Activated CD8-positive, alpha-beta memory T cell treated with anti-CD3 and anti-CD28 coated beads for 1 hour (primary cell): ENCODE measurements at places on chromosomes 2 and 18.

DNA sequence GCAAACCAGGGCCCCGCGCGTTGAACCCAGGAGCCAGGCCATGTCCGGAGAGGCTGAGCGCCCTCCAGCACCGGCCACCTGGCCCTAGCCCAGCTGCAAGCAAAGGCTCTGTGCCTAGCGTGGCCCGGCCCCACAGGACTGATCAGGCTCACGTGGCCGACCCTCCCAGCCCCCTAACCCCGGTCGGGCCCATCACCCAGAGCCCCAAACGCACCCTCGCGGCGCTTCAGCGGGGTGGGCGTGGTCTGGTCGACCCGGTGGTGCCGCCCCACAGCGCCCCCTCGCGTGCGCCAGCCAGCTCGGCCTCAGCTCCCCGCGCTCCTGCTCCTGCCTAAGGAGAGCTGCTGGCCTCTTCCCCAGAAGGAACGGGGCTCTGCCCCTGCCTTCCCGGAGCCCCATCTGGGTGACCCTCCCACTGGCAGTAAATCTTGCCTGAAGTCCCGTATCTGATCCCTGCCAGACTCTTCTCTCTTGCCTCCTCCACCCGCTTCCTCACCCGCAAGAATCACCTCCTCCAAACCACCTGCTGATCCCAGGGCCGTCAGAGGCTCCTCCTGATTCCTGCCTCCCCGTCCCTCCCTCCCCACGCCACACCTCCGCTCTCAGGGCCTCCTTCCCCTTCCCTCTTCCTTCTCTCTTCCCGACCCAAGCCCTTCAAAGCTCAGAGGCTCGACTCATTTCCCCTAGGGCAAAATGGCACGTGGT lies 12.3 kb upstream of the TEX51 start:
- DNase-seq, result peak; percentile 8

DNA sequence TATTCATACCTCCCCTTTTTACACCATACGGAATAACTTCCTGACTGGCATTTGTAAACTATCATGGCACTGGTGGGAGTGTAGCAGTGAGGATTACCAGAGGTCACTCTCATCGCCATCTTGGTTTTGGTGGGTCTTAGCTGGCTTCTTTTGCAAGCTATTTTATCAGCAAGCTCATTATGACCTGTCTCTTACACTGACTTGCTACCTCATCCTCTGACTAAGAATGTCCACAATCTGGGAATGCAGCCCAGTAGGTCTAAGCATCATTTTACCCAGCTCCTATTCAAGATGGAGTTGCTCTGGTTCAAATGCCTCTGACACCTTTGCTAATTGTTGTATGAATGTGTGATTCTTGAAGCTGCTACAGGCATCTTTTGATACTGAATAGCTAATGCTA lies 950.8 kb upstream of the SLC39A10 start:
- no peak for DNase-seq

- DNase-seq, result no peak
Observed at GRCh38 chr2:26530696-26531095, 52.8 kb upstream of the OTOF start.

- no peak for DNase-seq
Observed at GRCh38 chr18:78995740-78996395, 16.2 kb downstream of the SALL3 start.

DNA sequence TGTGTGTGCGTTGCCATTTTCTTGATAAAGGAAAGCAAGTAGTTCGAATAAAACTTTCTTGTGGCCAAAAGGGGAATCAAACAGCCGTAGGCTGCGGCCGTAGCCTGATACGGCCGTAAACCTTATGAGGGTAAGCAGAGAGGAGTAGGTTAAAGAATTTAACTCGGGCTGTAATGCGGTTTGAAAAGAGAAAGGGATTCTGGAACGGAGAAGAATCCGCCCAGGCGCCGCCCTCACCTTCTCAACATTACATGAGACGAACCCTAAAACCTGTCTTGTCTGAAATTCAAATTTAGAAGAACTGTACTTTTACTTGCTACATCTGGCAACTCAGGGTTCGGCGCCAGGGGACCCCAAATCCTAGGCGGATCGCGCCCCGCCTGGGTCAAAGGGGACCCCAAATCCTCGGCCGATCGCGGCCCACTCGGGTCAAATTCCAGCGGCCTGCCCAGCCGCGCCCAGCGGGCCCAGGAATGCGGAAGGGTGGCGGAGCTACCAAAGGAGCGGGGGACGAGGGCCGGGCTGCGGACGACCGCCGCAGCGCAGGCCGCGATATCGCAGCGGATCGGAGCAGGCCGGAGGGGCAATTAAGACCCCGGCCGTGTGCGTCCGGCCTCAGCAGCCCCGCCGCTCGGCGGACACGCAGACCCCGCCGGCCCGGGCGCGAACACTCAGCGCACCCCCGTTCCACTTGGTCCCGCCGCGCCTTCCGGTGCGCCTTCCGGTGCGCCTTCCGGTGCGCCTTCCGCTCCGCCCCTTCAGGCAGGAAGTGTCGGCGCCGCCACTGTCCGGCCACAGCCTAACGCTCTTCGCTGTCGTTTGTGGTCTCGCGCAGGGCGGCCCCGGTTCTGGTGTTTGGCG lies at the start of gene MYL12B:
MYL12B (plus strand) TSS at position 761 of the 861 bp plus-strand sequence. CDS start 10,766 bp downstream, outside the sequence.
- DNase-seq, result peak; percentile 63

DNA sequence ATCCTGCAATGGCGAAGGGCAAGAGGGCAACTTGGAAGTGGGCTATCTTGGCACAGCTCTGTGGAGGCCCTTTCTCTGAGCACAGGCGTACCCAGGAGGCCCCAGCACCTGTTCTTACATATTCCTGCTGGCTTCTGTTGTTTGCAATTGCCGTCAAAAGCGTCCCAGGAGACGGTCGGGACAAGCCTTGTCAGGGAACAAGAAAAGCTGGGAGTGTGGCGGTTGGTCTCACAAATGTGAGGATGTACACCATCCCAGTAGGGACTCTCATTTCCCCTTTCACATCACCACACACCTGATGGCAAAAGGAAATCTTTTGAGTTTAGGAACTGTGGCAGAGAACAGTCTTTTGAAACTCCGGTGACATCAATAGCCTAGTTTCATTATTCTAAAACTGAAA lies 94.7 kb upstream of the EFEMP1 start:
- DNase-seq, result no peak

- no peak for DNase-seq
Observed at GRCh38 chr2:229653531-229653930, 60.8 kb downstream of the DNER start.

DNA sequence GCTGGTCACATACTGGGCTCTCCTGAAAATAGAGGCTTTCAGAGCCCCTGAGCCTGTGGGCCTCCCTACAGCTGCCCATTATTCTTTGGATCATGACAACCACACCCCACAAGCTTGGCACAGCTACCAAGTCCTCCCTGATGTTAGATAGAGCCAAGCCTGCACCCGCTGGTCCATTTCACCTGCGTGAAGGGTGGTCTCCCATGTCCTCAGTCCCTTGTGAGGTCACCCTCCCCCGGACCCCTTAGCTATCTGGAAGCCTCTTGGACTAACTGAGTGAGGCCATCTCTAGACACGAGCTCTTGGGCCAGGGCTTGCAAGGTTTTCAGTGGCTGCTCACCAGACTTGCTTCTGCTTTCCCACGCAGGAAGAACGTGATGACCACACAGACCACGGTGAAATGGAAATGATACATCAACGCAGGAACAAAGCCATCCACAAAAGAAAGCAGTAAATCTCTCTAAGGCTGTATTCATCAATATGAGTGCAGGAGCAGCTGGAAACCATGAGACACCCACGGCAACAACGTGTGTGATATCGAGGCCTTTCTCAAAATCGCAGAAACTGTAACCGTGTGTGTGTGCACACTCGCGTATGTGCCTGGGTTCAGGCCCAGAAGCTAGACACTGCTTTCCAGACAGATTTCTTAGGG lies 10.1 kb upstream of the MAL start:
- no peak for DNase-seq

DNA sequence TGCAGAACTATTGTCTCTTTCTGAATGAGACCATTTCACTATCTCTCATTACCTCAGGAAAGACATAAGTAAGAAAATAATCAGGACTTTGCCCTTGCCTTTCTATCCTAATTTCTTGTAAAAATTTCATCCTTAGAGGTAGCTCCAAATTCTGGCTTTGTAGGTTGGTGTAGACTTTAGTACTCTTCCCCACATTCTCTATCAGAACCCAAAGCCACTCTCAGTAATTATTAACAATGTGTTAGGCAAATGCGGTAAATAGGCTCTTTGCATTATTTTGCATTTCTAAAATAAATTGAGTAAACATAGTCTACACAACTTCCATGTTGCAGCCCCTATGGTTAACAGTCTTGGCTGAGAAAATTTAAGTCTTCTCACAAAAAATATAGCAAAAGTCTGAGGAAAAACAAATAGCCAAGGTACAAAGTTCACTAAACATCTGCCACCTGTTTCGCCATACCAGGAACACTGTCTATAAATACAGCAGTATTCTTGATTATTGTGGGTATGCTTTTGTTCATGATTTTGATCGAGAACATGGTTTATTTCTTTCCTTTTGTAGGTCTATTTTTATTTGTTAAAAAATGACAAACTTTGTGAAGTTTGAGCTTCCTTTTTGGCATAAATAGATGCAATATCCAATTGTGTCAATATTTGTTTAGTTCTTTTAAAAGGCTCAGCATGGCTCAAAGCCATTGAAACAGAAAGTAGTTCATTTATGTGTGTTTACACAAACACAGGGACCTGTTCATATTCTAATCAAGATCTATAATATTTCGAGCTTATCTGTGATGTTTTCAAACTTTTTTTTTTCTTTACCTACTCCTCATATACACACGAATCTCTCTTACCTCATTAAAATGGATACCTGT lies 1061.5 kb downstream of the CNTNAP5 start:
- no peak for DNase-seq

DNA sequence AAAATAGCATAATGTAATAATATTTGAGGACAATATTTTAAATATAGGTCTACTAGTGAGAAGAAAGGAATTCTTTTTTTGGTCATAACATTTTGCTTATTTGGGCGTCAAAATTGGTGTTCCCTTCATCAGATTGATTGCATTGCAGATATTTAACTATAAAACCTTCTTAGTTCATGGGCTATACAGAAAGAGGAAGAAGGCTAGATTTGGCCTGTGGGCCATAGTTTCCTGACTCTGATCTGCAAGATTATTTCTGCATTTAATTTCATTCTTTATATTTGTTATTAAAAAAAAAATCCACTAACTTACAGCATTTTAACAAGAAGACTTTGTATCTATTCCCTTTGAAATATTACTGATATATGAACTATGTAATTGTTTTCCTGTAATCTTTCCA lies 31.9 kb downstream of the PIKFYVE start:
- no peak for DNase-seq

GRCh38 chr18:23880931-23881617 lies 133.5 kb upstream of the TTC39C start:
- DNase-seq, result no peak

- DNase-seq, result no peak
Observed at GRCh38 chr2:64023485-64024258, 4.4 kb upstream of the VPS54 start.

DNA sequence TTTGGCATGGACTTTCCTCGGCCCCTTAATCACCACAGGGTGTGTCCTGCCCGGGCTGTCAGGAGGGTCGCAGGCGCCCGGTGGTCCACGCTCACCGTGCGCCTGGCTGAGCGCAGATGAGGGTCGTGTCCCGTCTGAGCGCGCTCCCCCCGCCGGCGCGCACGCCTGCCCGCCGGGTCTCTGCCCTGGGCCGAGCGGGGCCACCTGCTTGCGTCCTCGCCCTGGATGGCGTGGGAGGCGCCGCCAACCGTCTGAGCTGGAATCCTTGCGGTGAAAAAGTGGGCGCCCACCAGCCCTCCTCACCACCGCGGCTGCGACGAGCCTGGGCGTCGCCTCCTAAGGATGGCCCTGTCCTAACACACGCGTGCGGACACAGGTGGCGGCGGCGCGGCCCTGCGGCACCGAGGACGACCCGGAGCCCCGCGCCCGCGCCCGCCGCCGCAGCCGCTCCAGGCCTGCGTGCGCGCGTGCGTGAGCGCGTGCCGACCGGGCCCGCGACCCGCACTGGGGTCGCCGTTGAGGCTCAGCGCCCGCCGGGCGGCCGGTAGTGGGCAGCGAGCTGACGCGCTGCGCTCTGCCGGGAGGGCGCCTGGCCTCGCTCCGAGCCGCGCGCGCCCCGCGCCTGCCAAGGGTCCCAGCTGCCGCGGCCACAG lies 126.6 kb downstream of the ARHGEF4 start:
- no peak for DNase-seq

DNA sequence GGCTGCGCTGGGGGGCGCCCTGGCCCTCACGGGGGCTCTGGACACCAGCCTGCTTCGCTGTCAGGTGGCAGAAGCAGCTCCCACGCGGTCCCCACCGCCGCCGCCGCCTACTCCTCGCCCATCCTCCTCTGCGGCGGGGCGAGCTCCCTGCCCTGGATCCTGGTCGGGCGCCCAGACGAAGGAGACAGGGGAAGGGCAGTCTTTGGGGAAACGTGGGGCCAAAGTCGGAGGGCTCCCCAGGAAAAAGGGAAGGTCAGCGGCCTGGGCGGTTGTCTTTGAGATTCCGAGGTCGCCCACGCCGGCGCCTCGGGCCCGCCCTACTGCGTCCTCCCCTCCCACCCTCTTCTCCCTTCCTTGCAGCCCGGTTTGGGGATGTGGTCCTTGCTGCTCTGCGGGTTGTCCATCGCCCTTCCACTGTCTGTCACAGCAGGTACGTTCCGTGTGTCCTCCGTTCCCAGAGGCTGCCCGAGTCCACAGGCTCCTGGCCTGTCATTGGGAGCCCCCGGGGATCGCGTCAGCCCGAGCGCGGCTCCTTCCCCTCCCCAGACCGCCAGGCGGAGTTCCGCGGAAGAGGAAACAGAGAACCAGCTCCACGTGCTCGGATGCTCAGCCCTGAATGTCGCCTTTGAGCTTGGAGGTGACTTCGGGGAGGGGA lies 800 bp downstream of the IL1RL2 start:
- no peak for DNase-seq

DNA sequence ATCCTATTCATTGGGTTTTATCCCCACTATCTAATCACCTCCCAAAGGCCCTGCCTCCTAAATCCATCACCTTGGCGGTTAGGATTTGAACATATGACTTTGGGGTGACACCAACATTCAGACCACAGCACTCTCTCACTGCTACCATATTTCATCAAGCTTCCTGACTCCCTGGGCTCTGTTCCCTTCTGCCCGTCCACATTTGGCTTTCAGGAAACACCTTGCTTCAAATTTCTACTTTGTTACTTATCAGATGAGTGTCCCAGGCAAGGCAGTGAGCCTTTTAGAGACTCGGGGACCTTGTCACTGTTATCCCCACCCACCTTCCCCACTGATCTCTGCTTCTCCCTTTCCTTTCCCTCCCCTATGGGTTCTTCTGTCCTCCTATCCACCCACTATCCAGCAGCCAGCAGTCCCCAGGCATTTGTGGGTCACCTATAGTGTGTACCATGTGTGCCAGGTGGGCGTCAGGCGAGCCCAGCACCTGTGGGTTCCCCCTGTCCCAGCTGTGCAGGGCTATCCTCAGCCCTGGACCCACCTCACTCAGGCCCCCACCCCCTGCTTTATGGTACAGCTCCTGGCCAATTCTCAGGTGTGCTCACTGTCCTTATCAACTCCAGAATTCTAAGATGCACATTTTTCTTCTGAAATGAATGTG lies 230.9 kb downstream of the LOXHD1 start:
- no peak for DNase-seq

- DNase-seq, result no peak
Observed at GRCh38 chr2:144544053-144544452, 24.1 kb upstream of the ZEB2 start.
